PC-9 (cell line): ENCODE measurements at places on chromosomes 12 and 14.
A peak's percentile ranks its signal among the peaks of the same experiment; 100 is the strongest.

DNA sequence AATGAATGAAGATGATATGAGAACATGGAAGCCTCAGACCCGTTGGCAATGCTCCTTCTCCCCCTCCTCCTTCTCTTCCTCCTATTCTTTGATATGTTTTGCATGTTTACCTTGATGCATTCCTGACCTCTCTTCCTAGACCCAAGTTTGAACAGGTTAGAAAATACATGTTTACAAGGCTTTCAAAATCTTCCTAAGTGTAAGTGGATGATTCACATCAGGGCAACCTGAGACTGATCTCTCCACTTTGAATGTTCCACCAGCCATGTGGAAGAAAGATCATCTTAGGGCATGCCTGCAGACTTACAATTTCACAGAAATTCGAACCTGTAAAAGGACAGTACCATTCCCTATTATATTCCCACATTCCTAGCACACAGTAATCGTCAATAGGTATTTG lies 18.0 kb upstream of the LDHB start:
- no peak for DNase-seq
- no peaks in the 10 kb centered on the region for H3K27me3 ChIP-seq
- no peak overlapping the region for H3K4me3 ChIP-seq
- no peaks in the 10 kb centered on the region for H3K36me3 ChIP-seq
- no peak overlapping the region for H3K27ac ChIP-seq

- DNase-seq: no peak
- no peaks in the 10 kb centered on the region for H3K4me1 ChIP-seq
- peaks cover 16% of the 10 kb centered on the region; the same call in 1 of the 2 replicates for H3K27me3 ChIP-seq
These were observed 75.7 kb downstream of the TSPAN9 start for GRCh38 chr12:3152892-3153291.

- no peaks in the 10 kb centered on the region for H3K36me3 ChIP-seq
- H3K27ac ChIP-seq: no peak overlapping the region
- H3K27me3 ChIP-seq: no peaks in the 10 kb centered on the region
- DNase-seq: no peak
- no peak overlapping the region for H3K4me3 ChIP-seq
- no peaks in the 10 kb centered on the region for H3K4me1 ChIP-seq
These were observed 33.7 kb downstream of the LRCOL1 start for GRCh38 chr12:132576701-132577100.

GRCh38 chr12:60194678-60195077 lies 598.8 kb downstream of the SLC16A7 start:
- DNase-seq: no peak
- H3K27me3 ChIP-seq: no peaks in the 10 kb centered on the region
- H3K27ac ChIP-seq: no peak overlapping the region
- H3K36me3 ChIP-seq: no peaks in the 10 kb centered on the region
- no peaks in the 10 kb centered on the region for H3K4me1 ChIP-seq
- H3K4me3 ChIP-seq: no peak overlapping the region

DNA sequence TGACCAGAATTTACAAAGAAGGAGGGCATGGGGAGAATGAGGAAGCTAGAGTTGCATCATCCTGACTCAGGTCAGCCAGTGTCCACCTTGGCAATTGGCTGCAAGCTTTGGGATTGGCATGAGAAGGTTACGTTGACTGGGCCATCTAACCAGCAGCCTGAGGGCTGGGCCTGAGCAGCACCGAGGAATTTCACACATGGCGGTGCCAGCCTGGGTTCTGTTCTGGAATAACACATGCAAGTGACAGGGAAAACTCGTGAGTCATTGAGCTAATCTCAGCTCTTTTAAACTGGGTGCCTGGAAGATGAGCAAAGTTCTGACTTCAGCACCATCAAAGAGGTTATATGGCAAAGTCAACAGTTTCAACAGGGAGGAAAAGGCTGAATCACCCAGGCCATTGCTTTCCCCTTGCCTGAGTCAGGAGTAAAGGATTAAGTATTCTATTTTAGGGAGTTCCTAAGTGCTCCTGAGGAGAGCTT lies 543.2 kb upstream of the TBX3 start:
- peak overlapping the region; percentile 48 for H3K27ac ChIP-seq
- H3K27me3 ChIP-seq: peaks cover 6% of the 10 kb centered on the region
- H3K36me3 ChIP-seq: no peaks in the 10 kb centered on the region
- DNase-seq: no peak
- H3K4me3 ChIP-seq: no peak overlapping the region

DNA sequence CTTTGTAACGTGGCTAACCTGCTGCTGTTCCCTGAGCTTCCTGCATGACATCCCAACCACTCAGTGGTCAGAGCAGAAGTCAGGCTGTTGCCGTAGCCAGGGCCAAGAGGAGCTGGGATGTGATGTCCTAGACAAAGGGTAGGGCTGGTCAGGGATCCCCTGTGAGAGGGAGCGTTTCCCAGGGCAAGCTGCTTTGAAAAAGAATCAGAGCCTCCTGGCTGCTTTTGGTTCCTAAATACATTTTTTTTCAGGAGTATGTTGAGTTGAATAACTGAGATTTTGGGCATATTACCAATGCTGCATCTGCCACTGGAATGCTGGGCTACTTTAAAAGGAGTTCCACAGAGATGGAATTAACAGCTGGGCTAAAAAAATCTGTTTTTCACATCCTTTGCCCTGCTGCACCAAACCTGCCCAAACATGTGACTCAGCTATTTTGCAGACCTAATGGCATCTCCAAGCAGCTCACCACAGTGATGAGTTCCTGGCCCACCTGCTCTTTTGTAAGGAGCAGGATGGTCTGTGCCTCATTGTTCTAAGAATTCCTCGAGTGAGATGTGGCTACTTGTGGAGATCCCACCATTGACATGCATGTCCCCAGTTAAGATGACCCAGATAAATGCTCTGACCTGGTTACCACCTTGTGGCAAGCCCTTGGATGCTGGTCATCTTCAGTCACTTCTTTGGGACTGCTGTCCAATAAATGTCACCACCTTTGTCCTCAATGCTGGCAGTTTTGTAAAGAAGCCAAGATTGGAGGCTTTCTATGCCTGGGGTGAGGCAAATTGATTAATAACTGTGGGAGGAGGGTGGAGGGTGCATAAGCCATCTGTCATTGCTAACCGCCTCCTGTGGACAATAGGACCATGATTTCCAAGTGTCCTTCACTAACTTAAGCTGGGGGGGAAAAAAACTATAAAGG lies 24.1 kb downstream of the ANKRD13A start:
- peaks cover 18% of the 10 kb centered on the region for H3K36me3 ChIP-seq
- no peaks in the 10 kb centered on the region for H3K4me1 ChIP-seq
- H3K27ac ChIP-seq: no peak overlapping the region
- DNase-seq: no peak
- H3K4me3 ChIP-seq: no peak overlapping the region

- DNase-seq: no peak
- H3K27ac ChIP-seq: no peak overlapping the region
- no peak overlapping the region for H3K4me3 ChIP-seq
- H3K27me3 ChIP-seq: no peaks in the 10 kb centered on the region
- H3K4me1 ChIP-seq: peaks cover 66% of the 10 kb centered on the region
- H3K36me3 ChIP-seq: no peaks in the 10 kb centered on the region
These were observed 154.0 kb upstream of the DIO3 start for GRCh38 chr14:101407328-101407727.

DNA sequence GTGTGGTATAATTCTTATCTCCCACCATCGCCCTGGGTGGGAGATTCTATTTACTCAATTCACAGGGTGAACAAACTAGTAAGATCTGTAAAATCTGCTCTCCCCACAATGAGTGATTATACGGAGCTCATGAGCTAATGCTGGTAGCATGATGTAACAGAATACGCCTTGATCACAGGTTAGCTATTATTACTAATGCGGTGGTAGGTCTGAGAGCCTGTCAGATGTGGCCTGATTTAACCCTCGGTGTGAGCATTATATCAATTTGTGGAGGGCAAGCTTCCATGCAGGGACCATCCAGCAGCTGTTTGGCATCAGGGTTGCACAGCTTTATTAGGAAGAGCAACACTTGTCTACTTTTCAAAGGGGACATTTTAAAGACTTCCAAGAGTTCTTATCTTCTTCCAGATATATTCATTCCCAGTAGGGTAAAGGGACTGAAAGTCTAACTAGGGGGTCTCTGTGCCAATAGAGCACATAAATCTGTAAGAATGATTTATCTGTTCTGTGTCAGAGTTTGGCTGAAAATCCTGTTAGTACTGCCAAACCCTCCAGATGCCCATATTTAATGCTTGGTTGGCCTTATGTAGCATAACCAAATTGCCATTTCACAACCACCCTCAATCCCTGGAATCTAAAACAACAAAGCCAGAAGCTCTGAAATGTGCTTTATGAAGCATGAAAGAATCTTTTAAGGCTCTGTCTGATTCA lies 18.7 kb downstream of the TSHR start:
- H3K4me1 ChIP-seq: no peaks in the 10 kb centered on the region
- H3K4me3 ChIP-seq: no peak overlapping the region
- no peaks in the 10 kb centered on the region for H3K27me3 ChIP-seq
- DNase-seq: peak; percentile 53
- H3K27ac ChIP-seq: no peak overlapping the region

GRCh38 chr14:62062645-62063044 lies 300.4 kb downstream of the SNAPC1 start:
- no peaks in the 10 kb centered on the region for H3K27me3 ChIP-seq
- no peak for DNase-seq
- H3K36me3 ChIP-seq: no peaks in the 10 kb centered on the region
- no peak overlapping the region for H3K4me3 ChIP-seq

DNA sequence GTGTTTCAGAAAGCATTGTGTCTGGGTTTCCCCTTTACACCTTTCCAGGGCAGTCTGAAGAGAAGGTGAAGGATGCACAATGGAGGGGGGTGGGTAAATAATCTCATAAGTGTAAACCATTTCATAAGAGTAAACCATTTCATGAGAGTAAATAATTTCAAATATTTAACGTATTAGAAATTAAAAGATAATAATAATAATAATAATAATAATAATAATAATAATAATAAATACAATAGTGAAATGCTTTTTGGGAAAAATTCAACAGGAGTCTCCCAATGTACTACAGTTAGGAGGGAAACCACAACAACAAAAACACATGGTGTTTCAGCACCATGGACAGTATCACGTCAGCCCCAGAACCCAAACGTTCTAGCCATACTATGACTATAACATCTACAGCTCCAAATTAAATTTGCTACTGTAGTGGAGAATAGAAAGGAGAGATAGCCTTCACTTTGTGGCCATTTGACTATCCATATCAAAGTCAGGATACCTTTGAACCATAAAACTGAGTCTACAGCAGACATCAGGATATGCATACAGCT lies 691.8 kb downstream of the BCL11B start:
- H3K4me3 ChIP-seq: no peak overlapping the region
- no peaks in the 10 kb centered on the region for H3K27me3 ChIP-seq
- DNase-seq: no peak
- H3K4me1 ChIP-seq: no peaks in the 10 kb centered on the region
- no peaks in the 10 kb centered on the region for H3K36me3 ChIP-seq

DNA sequence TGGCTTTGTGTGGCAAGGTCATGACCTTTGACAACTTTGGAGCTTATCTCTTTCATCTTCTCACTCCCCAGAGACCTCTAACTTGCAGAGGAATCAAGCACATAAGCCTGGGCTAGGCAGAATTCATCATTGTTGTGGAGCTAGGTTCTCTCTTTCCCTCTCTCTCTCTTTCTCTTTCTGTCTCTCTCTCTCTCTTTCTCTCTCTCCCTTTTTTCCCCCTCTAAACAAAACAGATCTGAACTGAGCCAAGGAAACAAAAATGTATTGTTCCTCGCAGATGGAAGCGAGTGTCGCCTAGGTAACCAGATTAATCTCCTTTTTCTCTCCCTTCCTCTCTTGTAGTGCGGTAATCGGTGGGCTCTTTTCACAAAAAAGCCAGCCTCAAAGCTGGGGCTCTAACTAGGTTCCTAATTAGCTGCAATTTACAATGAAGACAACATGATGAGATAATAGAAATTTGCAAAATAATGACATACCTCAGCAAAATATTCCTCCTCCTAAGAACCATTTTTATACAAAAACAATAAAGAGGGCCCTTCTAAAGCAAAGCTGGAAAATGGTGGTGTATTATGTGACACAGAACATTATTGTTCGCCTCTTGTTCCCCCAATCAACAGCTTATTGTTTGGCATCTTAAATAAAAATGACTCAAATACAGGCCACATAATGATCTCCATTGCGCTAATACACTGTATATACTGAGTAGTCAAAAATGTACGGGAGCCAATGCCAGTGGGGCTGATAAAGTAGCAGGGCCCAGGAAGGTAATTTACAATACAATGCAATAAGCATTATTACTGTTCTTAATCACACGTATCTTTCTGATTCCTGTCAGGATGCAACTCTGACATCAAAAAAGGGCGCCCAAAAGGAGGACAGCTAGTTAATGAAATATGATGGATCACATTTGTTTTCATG lies 65.7 kb upstream of the SOX5 start:
- no peak overlapping the region for H3K4me3 ChIP-seq
- H3K27ac ChIP-seq: no peak overlapping the region
- H3K27me3 ChIP-seq: peaks cover 17% of the 10 kb centered on the region; the same call in 1 of the 2 replicates
- DNase-seq: no peak

DNA sequence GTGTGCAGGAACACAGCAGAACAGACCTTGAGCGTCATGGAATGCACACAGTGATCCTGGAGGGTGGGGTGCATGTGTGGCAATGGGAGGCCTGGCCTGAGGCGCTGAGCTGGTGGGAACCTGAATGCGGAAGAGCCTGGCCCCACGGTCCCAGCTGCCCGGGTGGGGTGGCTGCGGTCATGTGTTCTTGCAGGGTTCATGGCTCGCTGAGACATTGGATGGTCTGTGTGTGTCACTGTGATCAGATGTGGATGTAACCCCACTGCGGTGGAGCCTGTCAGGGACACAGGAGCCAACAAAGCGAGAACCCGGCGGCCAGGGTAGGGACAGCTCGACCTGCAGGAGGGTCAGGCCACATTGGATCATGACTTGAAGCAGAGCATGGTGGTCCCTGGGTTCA lies 23.2 kb downstream of the MTA1 start:
- no peaks in the 10 kb centered on the region for H3K4me1 ChIP-seq
- no peak overlapping the region for H3K27ac ChIP-seq
- H3K4me3 ChIP-seq: no peak overlapping the region
- H3K27me3 ChIP-seq: no peaks in the 10 kb centered on the region
- no peaks in the 10 kb centered on the region for H3K36me3 ChIP-seq
- DNase-seq: no peak

DNA sequence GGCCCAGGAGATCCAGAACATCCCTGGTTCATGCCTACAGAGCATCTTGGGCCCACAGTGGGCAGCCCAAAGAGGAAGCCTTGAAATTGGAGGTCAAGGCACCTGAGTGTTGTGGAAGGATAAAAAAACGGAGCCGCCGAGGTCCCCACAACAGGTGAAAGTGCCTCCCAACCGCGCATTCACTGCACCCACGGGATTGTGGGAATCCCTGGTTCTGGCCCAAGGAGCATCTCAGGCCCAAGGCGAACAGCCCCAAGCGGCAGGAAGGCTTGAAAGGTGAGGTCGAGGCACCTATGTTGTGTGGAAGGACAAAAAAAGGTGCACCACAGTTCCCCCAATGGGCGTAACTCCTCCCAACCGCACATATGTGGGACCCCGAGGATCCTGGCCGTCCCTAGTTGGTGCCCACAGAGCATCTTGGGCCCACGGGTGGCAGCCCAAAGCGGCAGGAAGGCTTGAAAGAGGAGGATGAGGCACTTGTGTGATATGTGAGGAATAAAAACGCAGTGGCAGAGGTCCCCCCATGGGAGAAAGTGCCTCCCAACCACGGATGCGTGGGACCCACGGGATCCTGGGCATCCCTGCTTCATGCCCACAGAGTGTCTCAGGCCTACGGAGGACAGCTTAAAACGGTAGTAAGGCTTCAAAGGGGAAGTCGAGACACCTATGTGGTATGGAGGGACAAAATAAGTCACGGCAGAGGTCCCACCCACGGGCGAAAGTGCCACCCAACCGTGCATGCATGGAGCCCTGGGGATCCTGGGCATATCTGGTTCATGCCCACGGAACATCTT lies 583.9 kb downstream of the ALG10 start:
- no peak for DNase-seq
- no peaks in the 10 kb centered on the region for H3K4me1 ChIP-seq
- no peaks in the 10 kb centered on the region for H3K36me3 ChIP-seq

GRCh38 chr14:56944397-56944796 lies 134.1 kb upstream of the OTX2 start:
- H3K4me3 ChIP-seq: no peak overlapping the region
- no peak for DNase-seq
- no peak overlapping the region for H3K27ac ChIP-seq
